ENCODE measurements at places on chromosomes 4 and X.

DNA sequence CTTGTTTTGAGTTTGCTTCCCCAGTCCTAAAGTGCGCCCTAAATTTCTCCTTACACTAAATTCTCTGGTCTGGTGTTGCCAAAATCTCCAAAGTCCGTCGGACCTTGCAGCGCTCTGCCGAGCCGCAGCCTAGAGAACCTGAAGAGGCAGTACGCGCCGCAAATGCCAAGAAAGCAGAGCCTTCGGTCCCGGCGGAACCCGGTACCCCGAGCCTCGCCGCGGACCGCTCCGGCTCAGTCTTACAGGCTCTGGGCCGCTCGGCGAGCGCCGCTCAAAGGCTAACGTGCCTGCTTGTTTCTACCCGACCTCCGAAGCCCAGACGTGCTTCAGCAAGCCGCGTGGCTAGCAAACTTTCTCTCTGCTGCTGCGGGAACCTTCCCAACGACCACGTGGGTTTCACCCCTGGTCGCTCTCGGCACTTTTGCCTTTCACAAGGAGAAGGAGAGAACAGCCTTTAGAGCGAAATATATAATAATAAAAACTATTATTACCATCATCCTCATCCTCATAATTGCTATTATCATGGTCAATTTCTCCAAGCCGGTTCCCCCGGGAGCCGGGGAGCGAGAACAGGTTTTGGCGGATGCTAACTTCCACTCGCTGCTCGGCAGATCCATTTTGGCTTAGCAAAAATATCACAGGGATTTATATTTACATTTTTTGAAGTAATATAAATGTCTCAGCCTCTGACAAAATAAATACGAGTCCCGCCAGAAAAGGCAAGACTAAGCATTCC lies 2.2 kb upstream of the HTR2C start:
- DNase-seq, result no peak

GRCh38 chrX:8728932-8729535 lies 2.9 kb downstream of the ANOS1 start:
- no peak for DNase-seq

- DNase-seq, result no peak
Observed at GRCh38 chr4:10083331-10083771, 33.2 kb downstream of the WDR1 start.

DNA sequence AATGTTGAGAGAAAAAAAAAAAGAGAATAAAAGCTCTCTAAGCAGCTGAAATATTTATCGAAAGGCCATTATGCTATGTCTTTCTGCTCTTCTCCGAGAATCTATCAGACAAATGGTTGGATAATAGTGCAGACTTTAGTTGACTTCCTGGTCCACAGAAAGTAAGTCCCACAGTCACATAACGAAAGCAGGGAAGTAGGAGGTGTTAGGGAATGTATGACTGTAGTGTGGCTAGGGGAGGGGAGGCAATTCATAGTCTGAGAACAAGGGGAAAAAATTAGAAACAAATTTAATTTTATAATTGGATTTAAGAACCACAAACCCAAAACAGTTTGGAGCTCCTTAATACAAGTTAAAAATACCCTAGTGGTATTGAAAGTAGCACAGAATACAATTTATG lies 79.7 kb upstream of the VEGFC start:
- DNase-seq, result no peak

GRCh38 chr4:114601304-114602052 lies 2.9 kb downstream of the UGT8 start:
- no peak for DNase-seq

DNA sequence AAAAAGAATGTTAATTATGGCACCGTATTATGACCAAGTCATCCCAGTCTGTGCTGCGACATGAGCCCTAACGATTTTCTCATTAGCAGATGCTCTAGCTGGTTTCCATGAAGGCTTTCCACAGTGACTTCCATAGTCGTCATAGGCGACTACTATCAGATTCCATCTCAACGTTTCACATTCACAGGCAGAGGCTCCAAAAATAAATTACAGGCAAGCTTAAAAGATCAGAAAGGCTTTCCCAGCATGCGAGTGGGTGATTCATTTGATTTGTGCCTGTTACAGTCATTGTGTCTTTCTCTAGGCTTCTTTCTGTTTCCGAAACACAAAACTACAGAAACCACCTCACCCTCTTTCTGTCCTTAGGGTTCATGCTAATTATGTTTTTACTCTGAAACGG lies 43.2 kb downstream of the PALLD start:
- DNase-seq, result no peak

- DNase-seq, result no peak
Observed at GRCh38 chrX:28946846-28947245, 359.6 kb downstream of the IL1RAPL1 start.

DNA sequence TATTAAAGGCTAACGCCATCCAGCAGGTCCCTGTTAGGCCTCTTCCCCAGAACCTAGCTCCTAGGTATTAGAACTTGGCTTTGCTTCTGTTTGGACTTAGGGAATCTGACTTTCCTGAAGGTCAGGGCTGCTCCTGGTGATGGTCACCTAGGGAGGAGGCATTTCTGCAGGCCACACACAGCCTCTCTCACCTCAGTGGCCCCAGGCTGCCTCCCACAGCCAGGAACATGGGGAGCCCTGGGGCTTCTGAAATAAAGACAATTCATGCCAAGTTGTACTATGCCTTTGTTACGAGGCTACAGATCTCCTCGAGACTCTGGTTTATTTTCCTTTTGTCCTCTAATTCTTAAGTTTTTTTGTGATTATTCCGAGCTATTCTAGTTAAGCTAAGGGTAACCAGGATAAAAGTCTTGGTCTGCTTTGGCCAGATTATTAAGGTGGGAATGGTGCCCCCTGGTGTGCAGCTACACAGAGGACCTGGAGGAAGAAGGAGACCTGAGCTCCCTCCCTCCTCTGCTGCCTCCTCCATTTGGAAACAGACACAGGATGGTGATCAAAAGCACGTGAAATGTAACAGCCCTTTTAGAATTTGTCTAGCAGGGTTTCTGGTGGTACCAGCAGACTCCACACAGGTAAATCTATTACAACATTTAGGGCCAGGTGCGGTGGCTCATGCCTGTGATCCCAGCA lies 131.0 kb downstream of the DCLK2 start:
- no peak for DNase-seq

GRCh38 chrX:115949900-115950822 lies 220.4 kb upstream of the AGTR2 start:
- peak; percentile 69 for DNase-seq

- DNase-seq, result no peak
Observed at GRCh38 chr4:159747983-159748382, 645.1 kb downstream of the RAPGEF2 start.

DNA sequence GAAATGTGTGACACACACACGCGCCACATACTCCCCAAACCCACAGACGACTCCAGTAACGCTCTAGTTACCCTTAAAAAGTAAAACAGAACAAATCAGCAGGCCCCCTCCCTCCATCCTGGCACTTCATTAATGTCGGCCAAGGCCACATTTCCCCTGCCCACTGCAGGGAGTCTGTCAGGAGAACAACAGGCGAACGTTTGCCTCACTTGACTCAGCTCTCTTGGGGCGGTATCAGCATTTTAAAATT lies 671 bp upstream of the FHIP1A start:
- no peak for DNase-seq

GRCh38 chr4:121989715-121990114 lies 37.9 kb upstream of the TRPC3 start:
- no peak for DNase-seq

- DNase-seq, result no peak
Observed at GRCh38 chrX:2870650-2871049, 41.9 kb downstream of the GYG2 start.

DNA sequence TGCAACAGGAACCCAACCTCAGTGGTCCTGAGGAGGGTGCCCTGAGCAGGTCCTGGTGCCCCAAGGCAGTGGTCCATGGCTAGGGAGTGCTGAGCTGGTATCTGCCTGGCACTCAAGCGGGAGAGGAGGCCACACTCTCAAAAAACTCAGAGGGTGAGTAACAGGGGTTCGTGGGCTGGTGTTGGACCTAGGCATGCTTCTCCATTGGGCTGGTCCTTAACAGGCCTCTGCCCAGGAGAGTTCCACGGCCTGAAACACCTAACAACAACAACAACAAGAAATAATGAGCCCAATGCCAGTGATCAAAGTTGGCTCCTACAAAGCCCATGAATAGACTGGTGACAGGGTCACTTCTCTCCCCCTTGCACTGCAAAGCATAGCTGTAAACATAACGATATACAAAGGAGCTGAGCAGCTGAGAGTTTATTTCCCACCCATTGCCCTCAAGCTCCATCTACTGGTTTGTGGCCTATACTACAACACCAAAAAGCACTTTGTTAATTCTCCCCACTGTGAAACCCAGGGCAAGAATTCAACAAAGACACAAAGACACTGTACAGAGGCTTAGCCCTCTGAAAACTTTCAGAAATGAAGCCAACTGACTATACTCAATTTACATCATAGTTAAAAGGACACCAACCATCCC lies 736.1 kb upstream of the ADGRL3 start:
- no peak for DNase-seq

DNA sequence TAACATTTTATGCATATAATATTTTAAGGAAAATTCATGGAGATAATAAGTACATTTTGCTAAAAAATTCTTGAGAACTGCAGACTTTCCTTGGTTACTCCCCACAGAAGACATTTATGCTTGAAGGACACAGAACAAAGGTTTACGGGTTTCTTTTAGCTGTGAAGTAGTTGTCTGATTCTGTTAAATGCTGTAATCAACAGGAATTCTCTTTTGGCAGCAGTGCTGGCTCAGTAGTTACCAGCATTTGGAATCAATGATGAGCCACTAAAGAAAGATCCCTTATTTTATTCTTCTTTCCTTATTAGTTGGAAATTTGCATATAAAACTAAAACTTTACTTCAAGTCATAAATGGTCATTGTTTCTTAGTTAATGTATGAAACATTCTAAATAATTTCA lies 199.3 kb upstream of the FAT4 start:
- DNase-seq, result no peak

GRCh38 chr4:84661191-84661939 lies 78.4 kb downstream of the CDS1 start:
- no peak for DNase-seq

DNA sequence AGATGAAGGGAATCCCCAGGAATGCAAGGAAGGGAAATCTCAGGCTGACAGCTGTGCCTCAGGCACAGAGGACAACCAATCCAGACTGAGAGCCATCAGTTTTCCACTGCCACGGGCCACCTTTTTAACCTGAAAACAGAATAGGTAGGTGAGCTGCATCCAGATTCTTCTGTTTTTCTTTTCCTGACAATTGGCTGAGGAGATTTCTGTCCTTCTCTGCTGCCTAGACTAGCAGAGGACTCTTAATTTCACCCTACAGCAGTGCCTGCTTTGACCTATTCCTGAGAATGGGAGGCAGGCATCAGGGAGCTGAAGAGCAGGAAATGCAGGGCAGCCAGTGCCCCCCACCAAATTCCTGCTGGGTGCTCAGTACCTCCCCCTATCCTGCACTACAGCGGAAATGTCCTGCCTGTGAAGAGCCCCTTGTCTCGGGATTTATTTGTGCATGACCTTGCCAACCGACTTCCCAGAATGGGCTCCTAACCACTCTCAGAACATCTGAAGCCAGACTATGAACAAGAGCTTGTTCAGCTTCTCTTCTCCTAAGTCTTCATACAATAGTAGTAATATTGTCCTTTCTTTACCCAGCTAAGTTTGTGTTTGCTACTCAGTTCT lies 65.1 kb downstream of the CASK start:
- no peak for DNase-seq

GRCh38 chr4:42710761-42711160 lies 53.9 kb upstream of the ATP8A1 start:
- DNase-seq, result no peak

DNA sequence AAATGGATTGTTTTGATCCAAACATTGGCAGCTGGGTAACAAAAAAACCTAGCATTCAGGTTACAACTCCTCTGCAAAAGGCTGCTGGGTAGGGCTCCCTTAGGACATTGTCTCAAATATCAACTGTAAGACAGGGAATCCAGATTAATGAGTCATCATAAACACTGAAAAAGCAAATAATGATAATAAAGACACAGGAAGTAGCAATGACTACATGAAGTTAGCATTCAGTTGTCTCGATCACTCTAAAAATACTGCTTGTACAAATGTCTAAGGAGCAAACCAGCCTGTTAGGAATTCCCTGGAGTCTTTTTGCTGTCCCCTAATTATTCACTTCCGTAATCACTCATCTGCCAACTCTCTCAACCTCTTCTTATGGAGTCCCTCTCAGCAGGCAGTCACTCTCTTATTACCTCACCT lies 259.2 kb downstream of the GPC3 start:
- peak; percentile 3 for DNase-seq

DNA sequence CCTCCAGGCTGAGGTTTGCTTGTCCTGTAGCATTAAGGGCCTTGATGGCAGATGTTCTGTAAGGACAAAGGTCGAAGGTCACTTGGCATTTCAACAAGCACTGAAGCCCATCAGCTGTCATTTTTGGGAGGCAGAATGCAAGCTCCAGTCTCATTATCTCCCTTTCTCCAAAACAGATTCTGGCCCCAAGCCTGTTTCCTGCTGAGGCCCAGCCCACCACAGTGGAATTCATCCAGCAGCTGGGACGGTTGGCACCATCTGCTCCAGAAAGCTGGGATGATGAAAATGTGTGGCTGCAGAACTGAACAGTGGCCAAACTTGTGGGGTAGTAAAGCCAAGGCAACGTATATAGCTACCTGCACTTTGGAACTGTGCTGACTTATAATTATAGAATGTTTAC lies 17.7 kb upstream of the PPEF2 start:
- no peak for DNase-seq

GRCh38 chr4:96525898-96526297 lies 686.0 kb downstream of the PDHA2 start:
- DNase-seq, result no peak

DNA sequence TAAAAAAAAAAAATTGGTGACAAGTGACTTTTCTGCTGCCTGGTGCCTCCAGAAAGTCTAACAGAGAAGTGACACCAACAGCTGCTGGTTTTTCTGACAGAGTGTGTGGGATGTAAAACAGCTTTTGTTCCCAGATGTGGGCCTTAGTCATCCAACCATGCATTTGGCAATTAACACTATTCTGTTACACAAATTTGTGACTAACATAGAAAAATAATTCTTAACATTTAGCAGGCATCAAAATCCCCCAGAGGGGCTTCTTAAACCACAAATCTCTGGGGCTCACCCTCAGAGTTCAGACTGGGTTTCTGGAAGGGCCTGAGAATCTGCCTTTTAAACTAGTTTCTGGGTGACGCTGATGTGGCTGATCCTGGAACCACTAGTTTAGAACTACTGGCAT lies 100.5 kb upstream of the PCDH7 start:
- no peak for DNase-seq

DNA sequence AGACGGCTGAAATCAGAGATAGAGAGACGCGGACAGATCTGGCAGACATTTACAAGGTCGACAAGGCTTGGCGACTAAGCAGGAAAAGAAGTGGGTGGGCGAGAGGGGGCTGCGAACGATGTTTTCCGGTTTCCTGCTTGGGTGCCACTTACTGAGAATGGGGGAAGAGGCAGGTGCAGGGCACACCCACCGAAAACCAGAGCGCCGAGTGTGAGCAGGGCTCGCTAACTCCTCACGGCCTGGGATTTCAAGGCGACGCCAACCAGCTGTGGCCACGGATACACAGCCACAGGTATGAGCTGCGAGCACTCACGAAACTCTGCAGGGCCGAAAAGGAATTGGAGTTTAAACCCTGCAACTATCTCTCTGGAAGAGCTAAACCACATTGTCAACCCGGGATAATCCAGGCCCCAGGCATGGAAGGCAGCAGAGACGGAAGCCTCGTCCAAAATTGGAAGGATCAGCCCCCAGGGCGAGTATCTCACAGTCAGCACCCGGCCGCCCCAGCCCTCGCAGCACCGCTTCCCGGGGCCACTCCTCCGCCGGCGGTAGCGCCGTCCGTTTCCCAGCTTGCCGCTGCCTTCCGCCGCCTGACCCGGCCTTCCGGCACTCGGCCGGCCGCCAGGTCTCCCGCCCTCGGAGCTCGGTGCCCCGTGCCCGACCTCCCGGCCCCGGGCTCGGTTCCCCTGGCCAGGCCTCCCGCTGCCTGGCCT lies 778 bp downstream of the CASP3 start:
- DNase-seq, result no peak

Measured in NCI-H1417 treated with DMSO at 0.1 percent for 48 hours (cell line).